Stomach (tissue), 19 donors: ENCODE measurements at places on chromosomes 11 and 22.

DNA sequence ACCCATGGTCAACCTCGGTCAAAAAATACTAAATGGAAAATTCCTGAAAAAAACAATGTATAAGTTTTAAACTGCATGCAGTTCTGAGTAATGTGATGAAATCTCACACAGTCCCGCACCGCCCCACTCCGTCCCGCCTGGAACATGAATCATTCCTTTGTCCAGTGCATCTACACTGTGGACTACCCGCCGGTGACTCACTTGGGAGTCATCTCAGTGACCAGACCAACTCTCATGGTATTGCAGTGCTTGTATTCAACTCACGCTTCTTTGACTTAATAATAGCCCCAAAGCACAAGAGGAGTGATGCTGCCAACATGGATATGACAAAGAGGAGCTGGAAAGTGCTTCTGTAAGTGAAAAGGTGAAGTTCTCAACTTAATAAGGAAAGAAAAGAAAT lies 48.8 kb downstream of the ARHGAP32 start:
- peak; percentile 81 for DNase-seq

DNA sequence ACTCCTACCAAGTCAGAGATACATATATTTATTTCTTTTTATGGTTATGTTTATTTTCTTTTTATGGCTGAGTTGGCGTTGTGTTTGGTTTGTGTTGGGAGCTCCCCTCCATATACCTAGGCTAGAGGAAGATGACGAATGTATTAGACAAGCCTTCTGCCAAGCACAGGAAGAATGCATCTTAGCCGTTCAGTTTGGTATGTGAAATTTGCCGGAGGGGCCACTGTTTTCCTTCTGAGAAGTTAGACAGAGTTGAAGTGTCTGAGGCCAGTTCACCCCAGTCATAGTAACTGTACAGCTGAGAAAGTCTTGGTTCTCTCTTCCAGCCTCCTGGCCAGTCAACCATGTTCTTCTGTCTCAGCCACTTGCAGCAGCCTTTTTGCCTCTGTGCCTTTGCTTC lies 29.8 kb downstream of the TEAD1 start:
- DNase-seq, result no peak

DNA sequence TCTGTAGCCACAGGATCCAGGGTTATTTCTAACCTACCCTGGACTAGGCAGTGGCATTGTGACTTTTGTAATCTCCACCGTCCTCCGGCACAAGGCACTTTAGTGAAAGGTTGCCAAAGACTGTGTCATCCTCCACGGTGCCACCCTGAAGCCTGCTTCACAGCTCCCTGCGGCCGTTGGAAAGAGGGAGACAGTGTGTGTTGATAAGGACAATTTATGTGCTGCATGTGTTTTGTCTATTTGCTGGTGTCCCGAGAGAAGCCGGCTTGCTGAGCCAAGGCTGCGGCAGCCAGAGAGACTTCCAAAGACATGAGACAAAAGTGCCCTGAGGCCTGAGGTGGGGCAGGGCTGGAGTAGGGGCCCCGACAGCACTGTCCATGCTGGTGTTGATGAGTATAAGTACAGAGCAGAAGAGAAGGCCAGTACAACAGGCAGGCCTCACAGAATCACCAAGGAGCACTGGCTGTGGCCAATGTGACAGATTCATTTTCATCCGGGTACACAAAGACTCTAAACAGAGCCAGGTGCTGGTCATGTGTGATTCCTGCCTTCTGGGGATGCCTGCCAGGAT lies 40.9 kb downstream of the GALNT18 start:
- DNase-seq, result no peak

DNA sequence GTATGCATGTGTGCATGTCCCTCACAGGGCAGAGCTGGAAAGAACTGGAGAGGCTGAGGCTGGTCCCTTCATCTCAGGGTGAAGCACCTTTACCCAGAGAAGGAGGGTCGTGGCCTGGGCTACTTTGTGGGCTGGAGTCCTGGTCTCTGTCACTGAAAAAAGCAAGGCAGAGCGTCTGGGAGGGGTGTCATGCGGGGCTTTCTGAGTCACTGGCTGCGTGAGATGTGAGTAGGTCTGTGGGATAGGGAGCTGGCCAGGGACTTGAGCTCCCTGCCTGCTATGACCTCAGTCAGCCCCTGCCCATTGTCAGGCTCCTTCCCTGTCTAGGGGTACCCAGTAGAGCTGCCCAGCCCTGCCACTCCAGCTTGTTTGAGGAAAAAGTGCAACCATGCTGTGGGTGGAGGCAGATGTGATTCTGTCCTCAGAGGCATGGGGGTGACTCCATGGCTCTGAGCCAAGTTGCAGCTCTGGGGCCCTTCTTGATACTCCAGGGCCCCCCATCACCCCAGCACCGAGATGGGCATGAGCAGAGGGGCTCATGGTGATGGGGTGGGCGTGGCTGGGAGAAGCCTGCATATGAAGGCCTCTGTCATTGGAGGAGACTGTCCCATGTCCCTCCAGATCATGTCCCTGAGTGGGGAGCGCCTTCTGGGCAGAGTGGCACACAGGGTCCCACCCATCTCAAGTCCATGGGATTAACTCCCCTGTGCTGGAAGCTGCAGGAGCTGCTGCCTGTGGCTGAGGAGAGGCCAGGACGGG lies 27.8 kb downstream of the KCNQ1 start:
- peak; percentile 13 for DNase-seq

DNA sequence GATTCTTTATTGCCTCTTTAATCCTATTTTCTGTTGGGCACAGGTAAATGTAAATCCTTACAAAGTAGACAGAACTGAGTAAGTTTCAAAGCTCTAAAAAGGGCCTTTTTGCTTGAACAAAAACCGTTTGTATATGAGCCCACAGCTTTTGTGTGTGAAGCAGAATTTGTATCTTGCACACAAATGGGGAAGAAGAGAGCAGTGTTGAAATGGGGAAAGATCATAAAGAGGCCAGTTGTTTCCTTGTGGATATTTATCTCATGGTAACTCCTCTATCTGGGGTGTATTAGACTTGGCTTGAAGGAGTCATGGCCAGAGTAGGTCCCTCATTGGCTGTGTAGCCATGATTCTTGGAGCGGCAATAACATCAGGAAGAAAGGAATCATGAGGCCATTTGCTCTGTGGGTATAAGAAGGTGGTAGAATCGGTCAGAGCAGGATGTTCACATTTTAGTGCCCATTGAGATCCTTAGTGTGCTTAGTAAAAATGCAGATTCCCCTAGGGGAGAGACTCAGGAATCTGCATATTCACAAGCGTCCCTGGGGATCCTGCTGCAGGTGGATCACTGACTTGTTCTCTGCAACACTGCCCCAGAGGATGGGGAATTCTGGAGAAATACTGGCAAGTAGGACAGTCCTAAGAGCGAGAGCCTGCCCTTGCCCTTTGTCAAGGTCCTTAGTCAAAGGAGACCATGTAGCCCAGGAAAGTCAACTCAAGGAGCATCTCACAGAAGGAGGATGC lies 126.5 kb downstream of the LDLRAD3 start:
- no peak for DNase-seq

- DNase-seq, result peak; percentile 66
Measured at GRCh38 chr11:130070846-130071200, 1.1 kb downstream of the APLP2 start.

DNA sequence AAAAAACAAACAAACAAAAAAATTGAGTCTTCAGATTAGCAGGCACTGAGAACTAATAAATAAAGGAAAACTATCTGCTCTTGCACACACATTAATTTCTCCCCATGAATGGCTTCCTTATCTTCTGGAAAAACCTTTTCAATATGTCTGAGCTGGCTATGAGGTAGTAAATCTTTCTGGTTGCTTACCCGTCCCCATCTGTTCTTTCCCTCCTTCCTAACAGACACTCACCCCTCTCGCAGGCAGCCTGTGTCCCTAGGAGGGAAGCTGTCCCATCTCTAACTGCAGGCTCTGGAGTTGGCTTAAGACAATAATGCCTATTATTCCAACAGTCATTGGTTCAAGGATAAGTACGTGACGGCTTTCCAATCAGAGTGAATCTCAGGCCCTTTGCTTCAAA lies 8.2 kb upstream of the SCUBE2 start:
- no peak for DNase-seq

- no peak for DNase-seq
Measured at GRCh38 chr22:39718206-39718605, 147.7 kb downstream of the CACNA1I start.

DNA sequence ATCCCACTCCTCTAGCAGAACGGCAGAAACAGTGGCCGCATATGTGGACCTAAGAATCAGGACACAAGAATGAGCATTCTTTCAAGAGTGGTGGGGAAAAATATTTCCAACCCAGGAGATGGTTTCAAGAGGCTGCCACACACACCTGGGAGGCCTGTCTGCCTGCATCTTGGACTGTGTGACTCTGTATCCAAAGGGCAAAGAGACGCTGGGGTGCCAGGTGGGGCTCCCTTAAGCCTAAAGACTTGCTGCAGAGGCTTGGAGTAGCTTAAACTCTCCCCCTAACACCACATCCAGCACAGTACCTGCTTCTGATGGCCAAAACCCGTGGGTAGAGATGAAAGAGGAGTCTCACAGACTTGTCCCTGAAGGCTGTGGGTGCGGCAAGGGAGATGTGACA lies 3.5 kb downstream of the CXCR5 start:
- DNase-seq, result no peak
